ENCODE measurements at places on chromosomes 4 and X.

DNA sequence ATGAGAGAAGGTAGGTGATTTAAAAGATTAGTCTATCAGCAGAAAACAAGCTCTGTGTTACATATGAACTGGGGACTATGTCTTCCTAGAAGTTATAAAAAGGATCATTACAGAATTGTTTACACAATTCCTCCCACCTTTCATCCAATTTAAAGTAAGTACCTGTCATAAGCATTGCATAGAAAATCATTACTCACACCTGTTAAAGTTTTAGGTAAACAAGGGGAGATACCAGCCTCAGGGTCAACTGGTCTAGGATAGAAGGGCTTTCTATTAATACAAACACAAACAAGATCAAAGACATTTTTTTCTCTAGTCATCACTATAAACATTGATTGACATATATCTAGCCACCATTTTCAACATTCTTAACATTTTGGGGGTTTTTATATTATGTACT lies 333.9 kb downstream of the ARHGAP24 start:
- no peak for DNase-seq

GRCh38 chr4:156420623-156421022 lies 467.0 kb upstream of the CTSO start:
- DNase-seq, result no peak

- no peak for DNase-seq
Measured at GRCh38 chrX:123408821-123409737, 225.0 kb downstream of the GRIA3 start.

DNA sequence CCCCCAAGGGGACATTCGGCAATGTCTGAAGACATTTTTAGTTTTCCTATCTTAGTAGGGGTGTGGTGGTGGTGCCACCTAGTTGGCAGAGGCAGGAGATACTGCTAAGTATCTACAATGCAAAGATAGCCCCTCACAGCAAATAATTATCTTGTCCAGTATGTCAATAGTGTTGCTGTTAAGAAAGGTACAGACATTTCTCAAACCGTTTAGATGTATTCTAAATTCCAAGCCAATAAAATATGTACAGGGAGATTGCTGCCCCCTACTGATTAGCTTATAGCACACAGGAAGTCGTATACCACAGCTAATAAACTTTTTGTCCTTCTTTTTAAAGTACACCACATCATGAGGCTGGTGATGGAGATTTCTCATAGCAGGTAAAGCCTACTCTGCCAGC lies 260.5 kb downstream of the TMA16 start:
- DNase-seq, result no peak

- no peak for DNase-seq
Measured at GRCh38 chr4:125484912-125485311, 170.2 kb downstream of the FAT4 start.

- DNase-seq, result no peak
Measured at GRCh38 chrX:108426262-108426661, 12.0 kb downstream of the COL4A6 start.

DNA sequence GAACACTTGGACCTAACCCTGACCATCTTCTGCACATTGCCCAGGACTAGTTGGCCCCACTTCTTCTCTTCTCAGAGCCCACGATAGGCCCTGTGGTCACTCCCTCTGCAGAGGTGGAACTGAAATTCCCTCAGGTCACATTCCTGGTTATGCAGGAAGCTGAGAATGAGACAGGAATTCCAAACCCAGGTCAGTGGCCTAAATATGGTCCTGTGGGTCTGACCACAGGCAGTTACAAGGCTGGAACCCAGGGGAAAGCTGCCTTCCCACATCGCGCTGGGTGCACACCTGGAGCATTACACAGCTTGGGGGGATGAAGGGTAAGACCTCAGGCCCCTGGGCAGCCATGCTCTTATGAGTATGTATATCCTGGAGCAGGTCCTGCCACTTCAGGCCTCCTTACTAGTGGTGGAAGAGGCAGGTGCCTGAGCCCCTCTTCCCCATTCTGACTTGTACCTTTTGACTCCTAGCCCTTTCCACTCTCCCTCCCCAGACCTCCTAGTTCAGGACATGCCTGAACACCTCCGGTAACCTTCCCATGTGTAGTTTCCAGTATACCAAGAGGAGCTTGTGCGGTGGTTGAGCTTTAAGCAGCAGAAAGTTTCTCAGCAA lies 173.5 kb downstream of the ASMT start:
- no peak for DNase-seq

- DNase-seq, result no peak
Measured at GRCh38 chr4:113300471-113300928, 251.0 kb downstream of the ANK2 start.

DNA sequence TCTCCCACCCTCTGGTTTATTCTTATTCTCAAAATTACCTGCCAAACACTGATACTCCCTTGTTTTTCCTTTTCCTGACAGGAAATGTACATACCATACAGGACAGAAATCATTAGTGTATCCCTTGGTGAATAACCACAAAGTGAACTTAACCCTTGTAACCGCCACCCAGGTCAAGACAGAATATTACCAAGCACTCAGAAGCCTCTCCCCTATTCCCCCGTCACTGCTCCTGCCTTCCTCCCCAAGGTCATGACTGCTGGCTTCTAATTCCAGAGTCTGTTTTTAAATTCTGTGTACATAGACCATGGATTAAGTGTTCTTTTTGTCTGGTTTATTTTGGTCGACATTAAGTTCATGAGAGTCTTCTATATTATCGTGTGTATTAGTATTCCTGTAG lies 37.7 kb downstream of the HTT start:
- no peak for DNase-seq

DNA sequence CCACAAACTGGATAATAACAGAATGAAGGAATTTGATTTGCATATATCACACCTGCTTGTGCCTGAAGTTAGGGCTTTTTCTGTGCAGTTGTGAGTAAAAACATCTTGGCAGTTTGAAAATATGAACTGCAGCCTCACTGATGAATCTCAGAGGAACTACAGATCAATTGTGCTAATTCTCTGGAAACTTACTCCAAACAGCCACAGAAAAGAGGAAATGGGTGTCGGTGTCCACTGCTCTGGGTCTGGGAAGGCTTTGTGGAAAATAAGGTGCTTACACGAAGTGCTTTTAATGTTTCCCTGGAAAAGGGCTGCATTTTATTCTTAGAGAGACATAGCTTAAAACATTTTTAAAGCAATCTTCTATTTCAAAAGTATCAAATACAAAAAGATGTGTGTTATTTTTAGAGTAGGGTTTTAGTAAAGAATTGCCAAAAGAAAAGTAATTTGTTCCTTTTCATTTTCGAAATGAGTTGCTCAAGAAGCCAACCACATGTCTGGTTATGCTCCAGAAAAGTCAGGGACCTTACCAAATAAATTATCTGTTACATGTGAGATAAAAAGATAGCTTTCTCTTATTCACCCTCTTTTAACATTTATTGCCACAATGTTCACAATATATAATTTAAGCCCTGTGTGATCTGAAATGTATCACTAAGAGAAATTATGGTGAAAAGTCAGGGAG lies 240.1 kb downstream of the FRAS1 start:
- DNase-seq, result no peak

DNA sequence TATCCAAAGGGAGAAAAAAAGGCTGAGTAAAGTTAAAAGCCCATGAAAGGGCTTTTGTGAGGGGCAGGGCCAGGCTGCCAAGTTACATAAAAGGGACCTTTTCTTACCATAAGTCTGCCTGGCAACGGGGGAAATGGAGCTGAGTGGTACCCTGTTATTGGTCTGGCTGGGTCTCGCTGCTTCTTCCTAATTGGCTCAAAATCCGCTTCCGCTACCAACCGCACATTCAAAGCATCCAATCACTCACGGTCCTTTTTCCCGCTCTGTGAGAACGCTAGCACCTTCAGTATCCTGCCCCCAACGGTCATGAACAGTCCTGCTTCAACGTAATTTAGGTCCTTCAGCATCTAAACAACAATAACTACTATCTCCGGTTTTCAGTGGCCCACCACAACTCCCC lies 611 bp downstream of the TEX11 start:
- no peak for DNase-seq

GRCh38 chr4:26802790-26803189 lies 57.9 kb upstream of the STIM2 start:
- DNase-seq, result no peak

- DNase-seq, result no peak
Measured at GRCh38 chr4:158253350-158253980, 43.2 kb downstream of the TMEM144 start.

GRCh38 chr4:11402192-11402591 lies 26.5 kb downstream of the HS3ST1 start:
- no peak for DNase-seq

GRCh38 chr4:128844931-128845330 lies 35.4 kb downstream of the JADE1 start:
- DNase-seq, result no peak

DNA sequence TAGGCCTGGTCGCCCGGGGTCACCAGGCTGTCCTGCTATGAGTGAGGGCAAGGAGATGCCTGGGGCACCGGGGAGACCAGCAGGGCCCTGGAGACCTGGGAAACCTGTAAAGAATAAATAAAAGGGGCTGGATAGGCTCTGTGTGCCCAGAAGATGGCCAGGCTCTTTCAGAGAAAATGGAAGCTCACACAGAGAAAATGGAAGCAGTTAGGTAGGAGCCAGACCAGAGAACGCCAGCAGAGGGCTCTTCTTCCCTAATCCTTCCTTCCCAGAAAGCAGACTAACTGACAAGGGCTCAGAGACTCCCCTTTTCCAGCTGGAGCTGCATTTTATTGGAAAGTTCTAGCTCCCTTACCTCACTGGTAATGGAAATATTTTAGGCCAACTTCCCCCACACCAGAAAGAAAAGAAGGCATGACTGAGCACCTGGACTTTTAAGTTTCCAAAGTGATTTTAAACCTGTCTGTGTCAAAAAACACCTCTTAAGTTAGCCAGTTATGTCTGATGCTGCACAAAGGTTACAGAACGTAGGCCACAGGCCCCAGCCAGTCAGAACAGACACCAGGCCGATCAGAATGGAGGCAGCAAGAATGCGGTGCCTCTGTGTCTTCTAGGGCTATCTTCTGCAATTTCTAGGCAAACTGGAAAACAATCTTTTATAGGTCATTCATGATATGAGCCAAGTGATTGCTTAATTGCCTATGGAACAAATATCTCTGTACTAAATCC lies 74.0 kb downstream of the ATG4A start:
- DNase-seq, result no peak

GRCh38 chrX:51694254-51694653 lies 11.6 kb upstream of the CENPVL2 start:
- DNase-seq, result no peak

DNA sequence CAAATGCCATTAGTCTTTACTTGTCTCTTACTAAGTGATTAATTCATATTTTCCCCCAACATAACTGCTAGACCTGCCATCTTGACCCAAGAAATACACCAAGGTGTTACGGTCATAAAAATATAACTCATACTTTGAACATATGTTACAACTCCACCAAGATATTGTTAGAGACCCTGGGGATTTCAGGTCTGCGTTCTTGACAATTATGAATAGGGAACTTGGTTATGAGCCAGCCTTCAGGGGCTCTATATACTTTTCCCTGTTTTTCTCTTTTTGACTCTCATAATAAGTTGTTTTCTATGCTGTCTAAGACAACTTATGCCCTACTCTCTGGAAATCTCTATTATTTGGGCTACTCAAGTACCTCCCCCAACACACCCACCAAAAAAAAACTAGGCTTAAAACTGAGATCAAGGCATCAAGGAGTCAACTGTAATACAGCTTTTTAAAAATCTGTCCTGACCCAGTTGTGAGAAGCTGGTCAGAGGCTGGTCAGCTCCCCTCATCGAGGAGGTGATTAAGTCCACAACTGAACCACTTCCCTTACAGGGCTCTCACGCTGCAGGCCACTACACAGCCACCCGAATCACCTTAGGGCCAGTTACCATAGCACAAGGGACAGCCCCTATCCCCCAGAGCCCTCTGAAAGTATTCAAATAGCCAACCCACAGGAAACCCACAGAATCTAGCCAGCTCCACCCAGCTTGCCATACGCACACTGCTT lies 10.5 kb upstream of the TLR3 start:
- no peak for DNase-seq

- DNase-seq, result no peak
Measured at GRCh38 chr4:107838861-107839565, 14.3 kb downstream of the SGMS2 start.

- no peak for DNase-seq
Measured at GRCh38 chr4:135564090-135564489, 1362.5 kb upstream of the PABPC4L start.

DNA sequence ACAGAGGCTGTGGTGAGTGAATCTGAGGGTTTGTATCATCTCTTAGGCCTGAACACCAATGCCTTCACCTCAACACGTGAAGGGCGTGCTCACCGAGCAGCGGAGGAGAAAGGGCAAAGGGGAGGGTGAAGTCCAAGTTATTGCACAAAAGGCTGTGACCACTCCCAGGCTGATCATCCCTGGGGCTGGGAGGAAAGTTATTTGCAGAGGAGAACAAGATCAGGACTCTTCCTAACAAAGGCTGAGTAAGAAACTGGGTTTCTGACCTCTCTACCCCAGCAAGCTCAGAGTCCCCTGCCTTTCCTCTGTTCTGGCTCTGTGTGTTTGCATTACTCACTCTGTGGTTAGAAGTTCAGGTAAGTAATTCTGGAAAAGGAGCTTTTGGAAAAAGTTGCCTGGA lies 366.3 kb upstream of the CXorf51A start:
- DNase-seq, result no peak

DNA sequence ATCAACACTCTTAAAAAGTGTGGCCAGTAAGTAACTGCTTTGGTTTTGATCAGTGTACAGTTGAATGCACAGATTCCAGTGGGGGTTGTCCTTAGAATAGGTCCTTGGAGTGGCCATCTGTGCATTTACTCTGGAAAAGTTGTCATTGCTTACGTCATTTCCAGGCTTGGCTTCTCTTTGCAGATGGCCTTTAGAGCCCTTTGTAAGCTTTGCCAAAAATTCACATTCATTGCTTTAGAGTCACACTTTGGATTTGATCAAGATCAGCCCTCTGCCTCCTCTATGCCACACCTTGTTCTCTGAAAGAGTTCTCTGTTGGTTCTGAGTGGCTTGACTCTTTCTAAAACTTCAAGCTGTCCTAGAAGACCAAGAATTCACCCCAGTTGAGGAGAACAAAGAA lies 83.9 kb downstream of the MAMLD1 start:
- no peak for DNase-seq

- DNase-seq, result no peak
Measured at GRCh38 chr4:42596918-42597317, 60.0 kb downstream of the ATP8A1 start.

- no peak for DNase-seq
Measured at GRCh38 chr4:5999356-5999755, 18.9 kb downstream of the C4orf50 start.

DNA sequence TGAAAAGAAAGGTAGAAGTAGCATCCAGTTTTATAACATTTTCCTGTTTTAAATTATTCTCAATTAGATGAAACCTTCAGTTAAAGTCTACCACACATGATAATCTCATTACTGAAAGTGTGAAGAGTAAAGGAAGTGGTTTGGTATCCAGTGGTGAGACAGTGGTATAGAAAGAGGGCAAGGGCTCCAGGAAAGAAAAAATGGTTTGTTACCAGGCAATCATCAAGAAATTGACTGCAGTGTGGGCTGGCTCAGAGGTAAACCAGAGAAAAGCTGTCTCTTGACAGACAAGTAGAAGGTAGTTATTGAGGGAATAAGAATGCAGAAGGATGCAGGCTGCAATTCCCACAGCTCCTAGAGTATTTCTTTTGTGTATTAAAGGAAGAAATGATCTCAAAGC lies 406.2 kb downstream of the TLL1 start:
- no peak for DNase-seq

GRCh38 chrX:148878371-148878770 lies 378.0 kb downstream of the AFF2 start:
- no peak for DNase-seq

- DNase-seq, result no peak
Measured at GRCh38 chr4:155263480-155263879, 55.0 kb downstream of the NPY2R start.

- DNase-seq, result no peak
Measured at GRCh38 chrX:17397074-17397473, 22.1 kb downstream of the NHS start.

All from stimulated activated CD8-positive, alpha-beta memory T cell treated with anti-CD3 and anti-CD28 coated beads, Interleukin-7, amount 100 ng/mL, for 1 hour (primary cell).